ENCODE measurements at places on chromosomes 5 and 9.
A peak's percentile ranks its signal among the peaks of the same experiment; 100 is the strongest.

- no peak overlapping the region for H3K4me3 ChIP-seq
- no peaks in the 10 kb centered on the region for H3K27me3 ChIP-seq
- no peaks in the 10 kb centered on the region for H3K4me1 ChIP-seq
- H3K27ac ChIP-seq: no peak overlapping the region
These were observed 135.9 kb downstream of the GADD45G start for GRCh38 chr9:89740722-89741121.

DNA sequence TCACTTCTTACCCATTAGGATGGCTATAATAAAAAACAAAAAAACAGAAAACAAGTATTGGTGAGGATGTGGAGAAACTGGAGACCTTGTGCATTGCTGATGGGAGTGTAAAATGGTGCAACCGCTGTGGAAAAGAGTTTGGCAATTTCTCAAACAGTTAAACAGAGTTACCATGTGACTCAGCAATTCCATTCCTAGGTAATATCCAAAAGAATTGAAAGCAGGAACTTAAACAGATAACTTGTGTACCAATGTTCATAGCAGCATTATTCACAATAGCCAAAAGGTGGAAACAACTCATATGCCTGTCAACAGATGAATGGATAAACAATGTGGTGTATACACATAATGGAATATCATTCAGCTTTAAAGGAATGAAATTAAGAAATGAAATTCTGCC, 28.9 kb downstream of the DCP2 start:
- DNase-seq: no peak
- no peaks in the 10 kb centered on the region for H3K4me1 ChIP-seq
- no peaks in the 10 kb centered on the region for H3K27me3 ChIP-seq
- H3K4me3 ChIP-seq: no peak overlapping the region

GRCh38 chr5:28390341-28390740, 1352.0 kb upstream of the CDH9 start:
- DNase-seq: no peak
- no peak overlapping the region for H3K4me3 ChIP-seq
- no peak overlapping the region for H3K27ac ChIP-seq
- H3K4me1 ChIP-seq: no peaks in the 10 kb centered on the region

DNA sequence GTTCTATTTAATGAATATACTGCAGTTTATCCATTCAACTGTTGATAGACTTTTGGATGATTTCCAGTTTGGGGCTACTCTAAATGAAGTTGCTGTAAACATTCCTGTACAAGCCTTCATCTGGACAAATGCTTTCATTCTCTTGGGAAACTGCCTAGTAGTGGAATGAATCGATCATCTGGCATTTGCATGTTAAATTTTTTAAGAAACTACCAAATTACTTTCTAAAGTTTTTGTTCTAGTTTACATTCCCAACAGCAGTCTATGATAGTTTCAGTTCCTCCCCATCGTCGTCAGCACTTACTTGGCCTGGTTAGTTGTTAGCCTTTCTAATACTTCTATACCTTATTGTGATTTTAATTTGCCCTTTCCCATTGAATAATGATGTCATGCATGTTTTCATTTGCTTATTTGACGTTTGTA, 306.3 kb downstream of the FER start:
- no peaks in the 10 kb centered on the region for H3K4me1 ChIP-seq
- peaks cover 9% of the 10 kb centered on the region for H3K36me3 ChIP-seq

GRCh38 chr5:132761321-132762240, 14.4 kb downstream of the CCNI2 start:
- peaks cover 86% of the 10 kb centered on the region for H3K36me3 ChIP-seq
- DNase-seq: no peak
- H3K27me3 ChIP-seq: no peaks in the 10 kb centered on the region
- peaks cover 13% of the 10 kb centered on the region for H3K4me1 ChIP-seq

GRCh38 chr9:137385061-137385655, 37.8 kb downstream of the EXD3 start:
- no peak overlapping the region for H3K27ac ChIP-seq
- H3K27me3 ChIP-seq: no peaks in the 10 kb centered on the region
- DNase-seq: no peak
- H3K36me3 ChIP-seq: peaks cover 34% of the 10 kb centered on the region

DNA sequence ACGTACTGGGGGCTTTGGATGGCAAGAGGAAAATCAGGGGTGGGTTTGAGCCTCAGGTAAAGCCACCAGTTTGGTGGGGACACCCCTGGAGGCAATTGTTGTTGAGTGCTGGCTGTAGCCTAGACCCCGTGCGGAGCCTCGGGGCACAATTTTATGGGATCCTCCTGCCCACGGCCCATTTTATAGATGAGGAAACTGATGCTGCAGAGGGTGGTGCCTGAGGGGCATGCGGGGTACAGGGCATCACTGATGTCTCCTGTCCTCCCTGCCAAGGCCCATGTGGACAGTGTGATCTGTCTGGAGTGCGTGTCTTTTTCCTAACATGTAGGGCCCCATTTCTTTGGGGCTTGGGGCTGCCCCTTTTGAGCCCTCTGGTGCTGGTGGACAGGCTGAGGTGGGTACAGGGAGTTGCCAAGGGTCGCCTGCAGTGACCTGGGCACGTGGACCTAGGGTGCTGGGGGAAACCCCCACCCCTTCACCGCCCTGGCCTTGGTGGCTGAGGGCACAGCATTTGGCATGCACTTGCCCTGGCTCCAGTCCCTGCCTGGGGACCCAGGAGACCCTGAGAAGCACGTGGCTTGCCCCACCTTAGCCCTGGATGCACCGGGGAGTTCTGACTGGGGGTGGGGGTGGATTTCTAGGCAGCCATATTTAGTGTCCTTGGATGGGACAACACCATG, 22.1 kb downstream of the WNK2 start:
- H3K36me3 ChIP-seq: no peaks in the 10 kb centered on the region
- no peak overlapping the region for H3K4me3 ChIP-seq
- no peak for DNase-seq
- H3K27me3 ChIP-seq: no peaks in the 10 kb centered on the region
- peak overlapping the region; percentile 71 for H3K27ac ChIP-seq

DNA sequence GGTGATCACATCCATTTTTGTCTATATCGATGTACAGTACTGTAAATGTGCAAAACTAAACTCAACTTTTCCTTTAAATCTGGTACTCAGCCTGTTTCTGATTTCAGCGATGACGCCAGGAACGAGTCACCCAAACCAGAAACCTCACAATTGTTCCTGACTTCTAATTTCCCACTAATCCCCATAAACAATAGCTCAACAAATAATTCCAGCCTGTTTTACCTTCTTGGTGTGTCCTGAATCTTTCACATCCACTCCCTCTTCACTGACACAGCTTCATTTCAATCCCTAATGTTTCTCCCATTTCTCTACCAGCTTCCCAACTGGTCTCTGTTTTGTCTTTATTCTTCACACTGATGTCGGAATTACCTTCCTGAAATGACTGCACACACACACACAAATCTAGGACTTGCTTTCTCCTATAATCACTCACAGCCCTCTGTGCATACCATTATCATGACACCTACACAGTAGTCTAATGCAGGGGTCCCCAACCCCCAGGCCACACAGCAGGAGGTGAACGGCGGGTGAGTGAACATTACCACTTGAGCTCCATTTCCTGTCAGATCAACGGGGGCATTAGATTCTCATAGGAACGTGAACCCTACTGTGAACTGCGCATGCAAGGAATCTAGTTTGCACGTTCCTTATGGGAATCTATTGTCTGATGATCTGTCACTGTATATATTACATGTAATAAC, 97.8 kb upstream of the SLC30A5 start:
- no peaks in the 10 kb centered on the region for H3K36me3 ChIP-seq
- no peak for DNase-seq
- H3K4me3 ChIP-seq: no peak overlapping the region
- no peaks in the 10 kb centered on the region for H3K4me1 ChIP-seq

All from tibial artery (tissue), 4 donors.